ENCODE measurements at places on chromosomes 2 and 18.

DNA sequence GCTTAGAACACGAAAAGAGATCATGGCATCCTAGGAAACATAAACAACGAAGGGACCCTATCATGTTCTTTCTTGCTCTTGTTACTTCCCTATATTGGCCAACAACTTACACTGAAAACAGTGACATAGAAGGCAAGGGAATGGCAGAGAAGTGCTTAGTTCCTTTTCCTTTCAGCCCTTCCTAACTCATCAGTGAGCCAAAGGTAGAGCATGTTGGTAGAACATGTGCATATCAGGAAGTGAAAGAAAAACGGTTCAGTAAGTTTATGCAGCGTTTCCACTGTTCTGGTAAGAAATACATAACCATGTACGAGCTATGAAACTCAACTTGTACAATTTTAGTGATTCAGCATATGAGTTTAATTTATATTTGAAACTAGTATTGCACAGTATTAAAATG, 21.7 kb downstream of the AKAIN1 start:
- no peak for DNase-seq

DNA sequence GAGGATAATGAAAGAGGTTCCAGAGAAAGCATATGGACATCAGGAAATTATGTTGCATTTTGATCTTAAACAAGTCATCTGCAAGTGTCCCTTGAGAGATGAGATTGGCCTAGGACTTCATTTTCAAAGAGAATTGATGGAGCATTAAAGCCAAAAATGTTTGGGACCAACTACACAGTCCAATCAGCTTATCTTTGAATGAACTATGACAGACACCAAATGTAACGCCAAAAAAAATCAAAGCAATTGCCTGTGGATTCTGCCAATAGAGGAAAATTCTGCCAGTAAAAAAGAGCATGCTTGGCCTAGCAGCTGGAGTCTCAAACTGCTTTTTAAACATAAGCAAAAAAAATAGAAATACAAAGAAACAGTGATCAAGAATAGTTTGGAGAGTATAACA, 594.5 kb upstream of the CHAC2 start:
- no peak for DNase-seq

DNA sequence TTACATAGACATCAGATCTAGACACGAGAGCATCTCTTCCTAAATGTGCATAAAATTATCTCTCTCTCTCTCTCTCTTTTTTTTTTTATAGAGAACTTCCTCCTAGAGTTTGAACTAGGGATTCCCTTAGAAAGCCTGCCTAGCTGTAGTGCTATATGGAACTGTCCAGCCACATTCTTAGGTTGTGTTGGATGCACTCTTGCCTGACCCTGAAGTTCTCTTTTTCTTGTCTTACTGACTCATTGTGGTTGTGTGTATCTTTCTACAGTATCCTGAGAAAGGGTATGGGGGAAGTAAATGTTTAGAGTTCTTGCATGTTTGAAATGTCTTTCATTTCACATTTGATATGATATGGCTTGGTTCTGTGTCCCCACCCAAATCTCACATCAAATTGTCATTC, 368.2 kb downstream of the CDH2 start:
- DNase-seq = peak; percentile 35

DNA sequence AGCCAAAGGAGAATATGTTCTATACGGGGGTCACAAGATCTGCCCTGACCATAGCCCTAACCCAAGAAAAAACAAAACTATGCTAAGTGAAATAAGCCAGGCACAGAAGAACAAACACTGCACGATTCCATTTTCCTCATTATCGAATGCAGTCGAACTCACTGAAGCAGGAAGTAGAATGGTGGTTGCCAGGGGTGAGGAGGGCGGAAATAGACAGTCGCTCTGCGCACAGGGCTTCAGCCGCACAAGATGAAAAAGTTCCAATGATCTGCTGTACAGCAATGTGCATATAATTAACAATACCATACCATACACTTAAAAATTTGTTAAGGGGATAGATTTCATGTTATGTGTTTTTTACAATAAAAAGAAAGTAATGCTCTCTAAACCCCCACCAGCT, 257.7 kb downstream of the TXNL1 start:
- no peak for DNase-seq

- DNase-seq = no peak
Measured at GRCh38 chr2:24919506-24920097, 435 bp downstream of the ADCY3 start.

DNA sequence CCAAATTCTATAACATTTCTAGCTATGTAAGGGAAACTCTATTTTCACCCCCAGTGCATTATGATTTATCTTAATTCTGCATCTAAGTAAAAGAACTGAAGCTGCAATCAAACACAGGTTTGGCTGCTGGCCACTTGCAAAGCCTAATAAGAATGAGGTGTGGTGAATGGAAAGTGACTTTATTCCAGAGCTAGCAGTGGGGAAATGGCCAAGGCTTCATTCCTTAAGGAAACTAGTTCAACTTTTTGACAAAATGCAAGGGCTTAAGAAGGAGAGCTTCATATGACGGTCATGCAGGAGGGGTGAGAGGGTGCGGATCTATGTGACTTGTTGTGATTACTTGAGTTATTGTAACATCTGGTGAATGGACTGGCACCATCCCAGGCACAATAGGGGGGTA, 1802.0 kb downstream of the SUCLG1 start:
- no peak for DNase-seq

GRCh38 chr2:20724500-20725053, 57.6 kb downstream of the GDF7 start:
- DNase-seq = no peak

- DNase-seq = no peak
Measured at GRCh38 chr2:16619576-16620245, 45.9 kb downstream of the CYRIA start.

DNA sequence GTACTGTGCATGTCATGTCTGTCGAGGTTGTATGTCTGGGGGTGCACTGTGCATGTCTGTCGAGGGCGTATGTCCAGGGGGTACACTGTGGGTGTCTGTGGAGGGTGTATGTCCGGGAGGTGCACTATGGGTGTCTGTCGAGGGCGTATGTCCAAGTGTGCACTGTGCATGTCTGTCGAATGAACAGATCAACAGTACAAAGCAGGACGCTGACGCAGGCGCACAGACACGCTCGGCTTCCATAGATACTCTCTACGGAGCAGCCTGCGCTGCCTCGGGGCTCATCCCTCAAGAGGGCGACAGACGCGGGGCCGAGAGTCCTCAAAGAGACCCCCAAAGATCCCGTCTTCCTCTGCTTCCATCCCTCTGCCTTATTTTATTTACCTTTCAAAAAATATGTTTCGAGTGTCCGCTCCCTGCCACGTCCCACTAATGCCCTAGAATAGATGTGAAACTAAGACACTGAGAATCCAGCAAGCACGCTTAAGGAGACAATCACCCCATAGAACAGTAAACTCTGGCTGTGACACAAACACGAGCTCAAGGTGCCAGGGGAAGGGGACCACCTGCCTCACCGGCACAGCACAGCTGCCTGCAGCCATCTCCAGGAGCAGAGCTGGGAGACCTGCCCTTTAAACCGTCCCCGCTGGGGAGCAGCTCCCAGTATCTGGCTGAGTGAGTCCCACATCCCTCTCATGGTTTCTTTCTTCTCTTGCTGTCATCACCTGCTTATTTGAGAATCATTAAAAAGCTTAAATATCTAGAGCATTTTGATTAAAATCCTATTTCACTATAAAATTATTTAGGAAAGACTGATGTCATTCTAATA, 250.5 kb upstream of the MYT1L start:
- no peak for DNase-seq

GRCh38 chr2:68819556-68819955, 51.6 kb downstream of the BMP10 start:
- no peak for DNase-seq

DNA sequence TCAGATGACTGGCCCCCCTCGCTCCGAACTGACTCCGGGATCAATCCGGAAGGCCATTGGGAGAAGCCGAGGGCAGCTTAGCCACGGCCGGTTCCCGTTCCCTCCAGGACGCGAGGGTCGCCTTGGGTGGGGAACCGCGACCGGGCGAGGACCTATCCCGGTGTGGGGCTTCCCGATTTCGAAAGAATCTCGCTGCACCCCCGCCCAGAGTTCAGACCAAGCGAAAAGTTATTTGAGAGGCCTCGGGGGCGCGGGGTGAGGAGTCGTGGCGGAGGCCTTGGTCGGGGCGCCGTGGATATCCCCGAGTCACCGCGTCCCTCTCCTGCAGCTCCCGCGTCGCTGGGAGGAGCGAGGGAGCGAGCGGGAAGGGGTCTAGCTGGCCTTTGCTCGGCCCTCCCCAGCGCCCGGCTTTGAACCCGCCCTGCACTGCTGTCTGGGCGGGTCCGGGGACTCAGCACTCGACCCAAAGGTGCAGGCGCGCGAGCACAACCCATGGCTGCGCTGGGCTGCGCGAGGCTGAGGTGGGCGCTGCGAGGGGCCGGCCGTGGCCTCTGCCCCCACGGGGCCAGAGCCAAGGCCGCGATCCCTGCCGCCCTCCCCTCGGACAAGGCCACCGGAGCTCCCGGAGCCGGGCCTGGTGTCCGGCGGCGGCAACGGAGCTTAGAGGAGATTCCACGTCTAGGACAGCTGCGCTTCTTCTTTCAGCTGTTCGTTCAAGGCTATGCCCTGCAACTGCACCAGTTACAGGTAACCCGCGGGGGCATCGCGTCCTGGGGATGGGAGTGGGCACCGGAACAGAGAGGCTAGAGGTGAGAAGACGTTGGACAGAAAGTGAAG, at the start of gene CYP27A1:
TSS of gene CYP27A1 (plus strand) at position 457 of the 837 bp plus-strand sequence. CDS start at position 493, 36 bp downstream.
- DNase-seq = peak; percentile 22

DNA sequence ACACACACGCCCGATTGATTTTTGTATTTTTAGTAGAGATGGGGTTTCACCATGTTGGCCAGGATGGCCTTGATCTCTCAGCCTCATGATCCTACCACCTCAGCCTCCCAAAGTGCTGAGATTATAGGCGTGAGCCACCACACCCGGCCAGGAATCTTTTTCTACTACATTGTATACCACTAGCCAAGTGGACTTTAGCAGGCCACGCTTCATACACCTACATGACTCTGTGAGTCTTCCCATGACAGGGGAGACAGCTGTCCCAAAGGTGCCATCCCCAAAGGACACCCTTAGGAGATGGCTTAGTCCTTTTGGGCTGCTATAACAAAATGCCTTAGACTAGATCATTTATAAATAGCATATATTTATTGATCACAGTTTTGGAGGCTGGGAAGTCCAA, 32.8 kb downstream of the ERMN start:
- no peak for DNase-seq

DNA sequence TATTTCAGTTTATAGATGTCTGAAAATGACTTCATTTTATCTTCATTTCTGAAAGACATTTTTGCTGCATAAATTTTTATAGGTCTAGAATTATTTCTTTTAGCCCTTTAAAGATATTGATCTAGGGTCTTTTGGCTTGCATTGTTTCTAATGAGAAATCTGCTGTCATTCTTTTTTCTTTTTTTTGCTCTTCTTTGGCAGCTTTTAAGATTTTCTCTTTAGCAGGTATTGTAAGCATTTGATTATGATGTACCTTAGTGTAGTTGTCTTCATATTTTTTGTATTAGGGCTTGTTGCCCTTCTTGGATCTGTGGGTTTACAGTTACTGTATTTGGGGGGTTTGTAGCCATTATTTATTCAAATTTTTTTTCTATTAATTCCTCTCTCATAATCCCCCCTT, 66.0 kb upstream of the IL1R1 start:
- DNase-seq = no peak

GRCh38 chr18:11147371-11147951, 1.9 kb downstream of the PIEZO2 start:
- DNase-seq = no peak

DNA sequence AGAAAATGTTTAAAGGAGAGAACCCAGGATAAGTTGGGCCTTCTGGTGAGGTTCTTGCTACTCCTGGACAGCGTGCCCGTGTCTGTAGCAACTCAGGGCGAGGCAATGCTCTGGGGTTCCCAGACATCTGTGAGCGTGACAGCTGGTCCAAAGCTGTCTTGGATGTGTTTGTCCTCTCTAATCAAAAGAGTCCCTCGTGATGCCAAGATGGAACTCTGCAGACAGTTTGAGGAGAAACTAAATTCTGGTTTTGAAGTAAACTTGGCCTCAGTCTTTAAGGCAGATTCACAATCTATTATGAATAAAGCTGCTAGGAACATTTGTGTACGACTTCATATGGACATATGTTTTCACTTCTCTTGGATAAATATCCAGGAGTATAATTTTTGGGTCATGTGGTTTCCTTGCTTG, 47.3 kb downstream of the TMEM17 start:
- no peak for DNase-seq

DNA sequence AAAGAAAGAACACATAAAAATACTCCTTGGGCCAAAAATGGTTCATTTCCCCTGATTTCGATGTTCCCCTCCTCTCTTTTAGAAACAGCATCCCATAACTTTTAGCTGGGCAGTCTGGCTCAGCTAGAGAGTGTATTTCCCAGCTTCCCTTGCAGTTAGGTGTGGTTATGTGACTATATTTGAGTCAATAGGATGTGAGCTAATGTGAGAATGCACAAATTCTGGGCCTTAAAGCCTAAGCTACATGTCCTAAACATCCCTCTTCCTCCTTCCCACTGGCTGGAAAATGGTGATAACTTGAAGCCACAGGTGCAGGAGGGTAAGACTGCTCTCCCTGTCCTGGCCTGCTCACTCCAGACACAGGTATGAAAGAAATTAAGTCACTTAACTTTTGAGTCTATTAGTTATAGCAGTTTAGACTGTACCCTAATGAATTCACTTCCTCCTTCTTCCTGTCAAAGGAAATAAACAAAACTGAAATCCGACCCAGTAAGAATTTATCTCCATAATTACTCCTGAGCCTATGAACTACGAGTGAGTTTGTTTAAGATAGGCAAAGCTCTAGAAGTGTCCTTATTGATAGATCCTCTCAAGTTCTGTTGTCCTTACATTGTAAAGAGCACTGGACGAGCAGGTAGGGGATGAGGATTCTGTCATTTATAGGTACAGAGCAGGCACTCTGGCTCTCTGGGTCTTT, 177.6 kb downstream of the MTX2 start:
- no peak for DNase-seq

- DNase-seq = no peak
Measured at GRCh38 chr18:41162191-41162590, 792.8 kb upstream of the PIK3C3 start.

DNA sequence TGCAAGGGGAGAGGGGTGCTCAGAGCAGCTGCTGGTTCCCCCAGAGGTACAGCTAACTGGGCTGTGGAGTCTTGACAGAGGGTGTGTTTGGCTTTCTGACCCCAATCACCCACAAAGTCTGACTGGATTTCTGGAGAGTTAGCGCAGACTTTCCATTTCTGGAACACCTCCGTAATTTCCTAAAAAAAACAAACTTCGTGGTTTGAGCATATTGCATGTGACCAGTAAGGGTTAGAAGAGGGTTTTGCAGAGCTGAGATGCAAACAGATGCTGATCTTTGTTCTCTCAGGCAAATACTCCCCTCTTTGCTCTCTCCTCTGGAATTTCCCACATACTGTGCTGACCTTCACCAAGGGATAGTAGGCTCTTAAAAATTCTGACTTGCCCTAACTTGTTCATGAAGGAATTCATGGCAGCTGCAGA, 44.5 kb upstream of the TMEM247 start:
- peak; percentile 79 for DNase-seq

GRCh38 chr2:233563663-233564430, 2.7 kb downstream of the USP40 start:
- DNase-seq = peak; percentile 17

All from astrocyte of the spinal cord (primary cell).